ENCODE measurements at places on chromosomes 16 and 17.

GRCh38 chr17:77677211-77677610, 281.3 kb upstream of the TNRC6C start:
- no peak for DNase-seq

DNA sequence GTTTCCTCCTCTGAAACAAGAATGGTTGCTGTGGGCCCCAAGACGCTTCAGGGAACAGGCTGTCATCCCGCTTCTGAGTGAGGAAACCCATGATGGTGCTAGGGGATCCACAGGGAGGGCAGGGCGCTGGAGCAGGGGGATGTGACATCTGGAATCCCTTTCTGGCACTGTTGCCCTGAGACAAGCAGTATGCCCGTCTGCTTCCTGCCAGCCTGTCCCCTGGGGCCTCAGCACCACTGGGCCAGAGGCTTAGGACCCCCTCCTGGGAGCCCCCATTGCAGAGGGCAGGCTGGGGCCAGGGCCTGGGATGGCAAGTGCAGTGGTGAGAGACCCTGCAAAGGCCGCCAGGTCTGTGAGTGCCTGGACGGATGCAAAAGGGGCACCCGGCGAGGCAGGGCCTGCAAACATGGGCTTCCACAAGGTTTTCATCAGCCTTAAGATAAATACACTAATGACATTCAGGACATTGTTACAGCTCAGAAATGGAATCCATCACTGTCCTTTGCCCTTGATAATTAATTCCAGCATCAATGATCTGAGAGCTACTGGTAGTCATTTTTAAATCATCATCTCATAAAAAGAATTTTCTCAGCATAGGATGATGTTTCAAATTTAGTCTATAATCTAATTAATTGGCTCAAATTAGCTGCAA, 51.6 kb downstream of the PRMT7 start:
- no peak for DNase-seq

DNA sequence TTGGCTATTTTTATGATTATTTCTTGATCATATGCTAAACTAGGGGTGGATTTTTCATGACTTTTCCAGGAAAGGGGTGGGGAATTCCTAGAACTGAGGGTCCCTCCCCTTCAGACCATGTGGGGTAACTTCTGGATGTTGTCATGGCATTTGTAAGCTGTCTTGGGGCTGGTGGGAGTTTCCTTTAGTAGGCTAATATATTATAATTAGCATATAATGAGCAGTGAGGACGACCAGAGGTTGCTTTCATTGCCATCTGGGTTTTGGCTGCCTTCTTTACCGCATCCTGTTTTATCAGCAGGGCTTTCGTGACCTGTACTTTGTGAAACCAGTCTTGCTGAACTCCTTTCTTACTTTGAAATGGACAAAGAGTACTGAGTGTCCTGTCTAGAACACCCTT, 40.4 kb upstream of the ABCA5 start:
- DNase-seq: peak; percentile 30

- peak; percentile 70 for DNase-seq
These were observed 431 bp downstream of the SLFN11 start for GRCh38 chr17:35372846-35373533.

- DNase-seq: no peak
These were observed 931.4 kb upstream of the CDH8 start for GRCh38 chr16:62967611-62968010.

DNA sequence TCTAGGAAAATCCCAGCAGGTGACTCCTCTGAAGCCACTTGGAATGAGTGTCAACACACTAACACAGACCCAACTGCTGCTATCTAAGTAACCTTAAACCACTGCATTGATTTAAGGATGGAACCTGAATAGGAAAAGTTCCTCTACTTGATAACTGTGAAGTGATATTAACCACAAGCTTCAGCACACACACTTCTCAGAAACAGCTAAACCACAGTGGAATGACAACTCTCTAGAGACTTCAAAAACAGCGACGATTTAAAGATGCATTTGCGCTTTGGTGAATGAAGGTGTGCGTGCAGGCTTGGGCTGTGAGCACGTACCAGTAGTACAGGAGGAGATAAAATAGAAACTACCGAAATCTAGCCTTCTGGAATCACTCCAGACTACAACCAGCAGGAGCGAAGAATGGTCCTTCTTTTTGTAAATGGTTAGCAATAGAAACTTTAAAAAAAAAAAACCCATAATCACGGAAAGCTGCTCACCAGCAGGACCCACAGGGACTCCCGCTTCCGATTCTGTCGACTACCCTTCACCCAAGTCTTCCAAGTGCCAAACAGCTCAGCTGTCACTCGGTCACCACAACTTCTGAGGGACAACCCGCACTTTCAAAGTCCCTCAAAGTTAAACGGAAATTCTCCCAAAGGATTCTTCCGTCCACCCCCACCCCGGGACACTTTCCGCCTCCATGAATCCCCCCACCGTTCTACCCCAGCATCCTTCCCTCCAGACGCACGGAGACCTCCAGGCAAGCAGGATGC, 137.7 kb upstream of the CORO6 start:
- peak; percentile 84 for DNase-seq

DNA sequence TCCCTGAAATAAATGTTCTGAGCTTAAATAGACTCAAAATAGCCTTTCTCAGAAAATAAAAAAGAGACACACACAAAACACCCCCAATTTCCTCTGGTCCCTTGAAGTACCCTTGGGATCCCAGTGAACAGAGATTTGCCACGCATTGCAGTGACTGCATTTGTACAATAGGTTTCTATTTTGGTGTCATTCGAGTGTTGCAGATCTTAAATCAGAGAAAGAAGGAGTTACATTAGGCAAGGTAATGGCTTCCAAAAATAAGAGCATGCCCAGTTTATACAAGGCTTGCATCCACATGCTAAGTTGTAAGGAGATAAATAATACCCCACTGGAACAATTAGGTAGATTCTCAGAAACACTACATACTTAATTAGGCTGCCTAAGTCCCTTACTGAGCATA, 2.2 kb downstream of the TOX3 start:
- no peak for DNase-seq

GRCh38 chr16:15948532-15949209, 745 bp upstream of the ABCC1 start:
- no peak for DNase-seq

GRCh38 chr17:45380991-45381390, 51.7 kb downstream of the ARHGAP27 start:
- DNase-seq: peak; percentile 19

- DNase-seq: no peak
These were observed 5.7 kb downstream of the WSCD1 start for GRCh38 chr17:6075845-6076244.

GRCh38 chr17:7281953-7282751, 634 bp downstream of the SLC2A4 start:
- no peak for DNase-seq

GRCh38 chr17:64187093-64187895, 57.4 kb upstream of the ERN1 start:
- no peak for DNase-seq
